Endothelial cell of umbilical vein (primary cell): ENCODE measurements at places on chromosomes 16 and 17. TPM values are rescaled to one million over a fixed set of nuclear protein-coding genes. Genes with fewer than 3 reads are reported as not detected.

Gene ARL16
- polyA plus RNA-seq, result 55.5 and 71.7 TPM in 2 replicates

Gene CACNG5
- not detected in 2 replicates for polyA plus RNA-seq

Gene CCDC200
- polyA plus RNA-seq, result not detected in 2 replicates

Gene KCNAB3
- polyA plus RNA-seq, result 1.3 and 2.1 TPM in 2 replicates

DNA sequence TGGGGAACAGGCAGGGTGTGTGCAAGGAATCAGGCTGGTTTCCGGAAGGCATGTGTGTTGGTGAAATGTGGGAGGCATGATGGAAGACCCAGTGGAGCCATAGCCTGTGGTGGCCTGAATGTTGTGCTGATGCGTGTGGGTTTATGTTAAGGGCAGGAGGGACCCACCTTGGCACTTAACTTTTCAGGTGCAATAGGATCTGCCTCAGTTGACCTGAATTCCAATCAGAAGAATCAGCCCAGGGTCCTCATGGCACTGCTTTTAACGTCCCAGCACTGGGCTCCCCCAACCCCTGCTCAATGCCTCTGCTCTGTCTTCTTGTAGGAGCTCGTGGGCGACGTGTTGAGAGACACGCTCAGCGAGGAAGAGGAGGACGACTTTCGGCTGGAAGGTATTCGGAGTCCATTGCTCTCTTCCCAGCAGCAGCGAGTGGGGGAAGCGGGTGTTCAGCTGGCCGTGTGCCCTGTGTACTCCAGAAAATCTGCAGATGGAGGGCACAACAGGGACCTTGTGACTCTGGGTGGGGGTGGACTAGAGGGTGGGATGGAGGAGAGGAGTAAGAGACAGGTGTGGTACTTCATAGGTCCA, 59.9 kb downstream of the NKD1 start:
- H3K4me1 ChIP-seq, result peaks cover 12% of the 10 kb centered on the region
- no peak overlapping the region for H3K27ac ChIP-seq

- no peaks in the 10 kb centered on the region for H3K27me3 ChIP-seq
- DNase-seq, result no peak
- no peaks in the 10 kb centered on the region for H3K36me3 ChIP-seq
- H3K4me3 ChIP-seq, result no peak overlapping the region
- H3K27ac ChIP-seq, result no peak overlapping the region
Observed at GRCh38 chr17:13575922-13576419, 25.8 kb downstream of the HS3ST3A1 start.

DNA sequence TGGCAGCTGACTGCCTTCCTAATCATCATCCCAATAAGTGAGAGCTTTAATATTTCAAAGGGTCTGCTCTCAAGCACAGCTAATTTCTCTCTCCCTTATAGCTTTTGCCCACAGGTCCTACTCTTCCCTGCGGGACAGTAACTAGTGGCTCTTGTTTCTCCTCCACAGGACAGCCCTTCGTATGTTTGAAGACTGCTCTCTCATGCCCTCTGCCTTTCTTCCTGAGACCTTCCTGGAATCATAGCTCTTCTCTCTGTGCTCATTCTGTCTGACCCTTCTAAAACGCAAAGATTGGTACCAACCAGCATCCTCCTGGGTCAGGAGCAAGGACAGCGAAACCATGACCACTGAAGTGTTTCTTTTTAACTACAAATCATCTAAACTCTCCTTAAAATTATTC, 168.9 kb downstream of the GRIN2A start:
- no peaks in the 10 kb centered on the region for H3K27me3 ChIP-seq
- H3K36me3 ChIP-seq, result no peaks in the 10 kb centered on the region
- H3K4me3 ChIP-seq, result no peak overlapping the region
- H3K4me1 ChIP-seq, result no peaks in the 10 kb centered on the region
- H3K27ac ChIP-seq, result no peak overlapping the region

DNA sequence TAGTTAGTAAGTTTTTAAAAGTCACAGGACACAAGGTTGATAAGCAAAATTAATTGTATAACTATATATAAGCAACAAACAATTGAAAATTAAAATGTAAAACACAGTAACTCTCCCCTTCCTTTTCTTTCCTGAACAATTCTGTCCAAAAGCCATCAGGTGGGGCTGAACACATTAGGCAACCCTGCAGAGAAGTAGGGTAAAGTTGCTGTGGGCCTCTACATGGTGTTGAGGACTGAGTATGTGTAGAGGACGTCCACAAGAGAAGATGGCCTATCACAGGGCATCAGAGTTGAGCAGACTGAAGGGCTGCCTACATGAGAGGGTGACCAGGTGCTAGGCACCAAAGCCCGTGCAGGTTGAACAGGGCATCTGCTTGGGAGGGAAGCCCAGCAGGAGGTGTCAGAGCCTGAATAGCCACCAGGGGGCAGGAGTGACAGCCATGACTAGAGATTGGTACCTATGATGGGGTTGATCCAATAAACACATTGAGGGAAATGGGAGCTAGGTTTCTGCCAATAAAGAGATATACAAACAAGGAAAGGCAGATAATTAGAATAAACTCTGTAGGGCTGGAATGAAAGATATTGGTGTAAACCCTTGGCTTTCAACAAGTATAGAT, 415.1 kb downstream of the NPIPA8 start:
- no peak for DNase-seq
- no peak overlapping the region for H3K4me3 ChIP-seq
- H3K27me3 ChIP-seq, result no peaks in the 10 kb centered on the region
- H3K36me3 ChIP-seq, result no peaks in the 10 kb centered on the region

GRCh38 chr16:51271156-51271701, 120.2 kb upstream of the SALL1 start:
- no peaks in the 10 kb centered on the region for H3K4me1 ChIP-seq
- H3K4me3 ChIP-seq, result no peak overlapping the region
- H3K27ac ChIP-seq, result no peak overlapping the region
- no peaks in the 10 kb centered on the region for H3K27me3 ChIP-seq
- H3K36me3 ChIP-seq, result no peaks in the 10 kb centered on the region

GRCh38 chr16:11658896-11659708, 9.2 kb upstream of the SNN start:
- H3K4me1 ChIP-seq, result no peaks in the 10 kb centered on the region
- H3K27ac ChIP-seq, result no peak overlapping the region
- DNase-seq, result no peak
- no peaks in the 10 kb centered on the region for H3K36me3 ChIP-seq
- H3K4me3 ChIP-seq, result no peak overlapping the region
- H3K27me3 ChIP-seq, result no peaks in the 10 kb centered on the region

DNA sequence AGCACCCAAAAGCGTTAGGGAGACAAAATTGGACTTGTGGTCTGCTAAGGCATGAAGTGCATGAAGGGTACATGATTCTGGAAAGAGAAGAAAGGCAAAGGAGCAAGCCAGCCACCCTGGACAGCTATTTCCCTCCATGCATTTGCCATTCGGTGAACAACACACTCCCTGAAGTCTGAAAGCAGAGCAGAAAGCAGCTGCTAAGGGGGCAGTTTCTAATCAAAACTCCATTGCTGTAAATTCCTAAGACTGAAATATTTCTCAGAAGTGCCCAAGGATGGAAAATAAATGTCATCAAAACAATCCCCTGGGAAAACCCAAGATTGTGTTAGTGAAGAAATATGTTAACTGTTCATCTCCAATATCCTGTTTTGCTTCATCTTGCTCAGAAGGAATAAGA, 44.3 kb downstream of the PMP22 start:
- no peaks in the 10 kb centered on the region for H3K36me3 ChIP-seq
- H3K4me1 ChIP-seq, result no peaks in the 10 kb centered on the region
- no peak overlapping the region for H3K4me3 ChIP-seq
- no peak for DNase-seq

- H3K27ac ChIP-seq, result no peak overlapping the region
- H3K36me3 ChIP-seq, result peaks cover 28% of the 10 kb centered on the region
- H3K4me1 ChIP-seq, result no peaks in the 10 kb centered on the region
- no peaks in the 10 kb centered on the region for H3K27me3 ChIP-seq
- no peak overlapping the region for H3K4me3 ChIP-seq
Observed at GRCh38 chr16:28985211-28986041, 574 bp downstream of the LAT start.

DNA sequence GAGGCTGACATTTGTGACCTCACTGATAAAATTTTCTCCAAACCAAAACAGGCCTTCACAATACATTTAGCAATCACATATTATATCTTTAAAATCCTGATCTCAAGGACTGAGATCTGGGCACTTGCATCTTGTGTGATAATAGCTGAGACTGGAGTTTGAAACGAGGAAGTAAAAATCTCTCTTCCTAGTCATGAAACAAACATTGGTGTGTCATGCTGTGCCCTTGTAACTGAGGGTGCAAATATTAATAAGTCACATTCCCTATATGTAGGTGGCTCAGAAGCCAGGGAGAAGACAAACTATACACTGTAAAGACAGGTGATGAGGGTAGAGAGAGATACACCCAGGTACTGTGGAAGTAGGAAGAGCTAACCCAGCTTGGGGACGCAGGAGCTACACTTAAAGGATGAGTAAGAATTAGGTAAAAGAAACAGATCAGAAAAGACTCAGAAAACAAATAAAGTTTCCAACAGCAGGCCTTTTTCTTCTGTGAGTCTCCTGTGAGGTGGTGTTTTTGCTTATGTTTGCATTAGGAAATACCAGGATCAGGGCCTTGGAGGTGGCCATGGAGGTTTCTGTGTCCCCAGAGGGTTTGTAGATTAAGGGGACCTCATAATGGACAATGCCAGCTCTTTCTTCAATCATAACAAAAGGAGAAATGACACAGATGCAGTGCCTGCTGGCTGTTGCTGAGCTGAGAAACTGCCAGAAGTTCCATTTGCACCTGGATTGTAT, 335.7 kb downstream of the GRIN2A start:
- no peak overlapping the region for H3K4me3 ChIP-seq
- H3K36me3 ChIP-seq, result no peaks in the 10 kb centered on the region
- H3K4me1 ChIP-seq, result peaks cover 26% of the 10 kb centered on the region
- H3K27ac ChIP-seq, result peak overlapping the region; percentile 48
- H3K27me3 ChIP-seq, result no peaks in the 10 kb centered on the region

- peaks cover 18% of the 10 kb centered on the region for H3K36me3 ChIP-seq
- DNase-seq, result no peak
- H3K27me3 ChIP-seq, result no peaks in the 10 kb centered on the region
- H3K4me3 ChIP-seq, result no peak overlapping the region
Observed at GRCh38 chr16:16084874-16085273, 135.5 kb downstream of the ABCC1 start.

GRCh38 chr17:79547586-79547985, 63.3 kb downstream of the RBFOX3 start:
- H3K27me3 ChIP-seq, result no peaks in the 10 kb centered on the region
- no peaks in the 10 kb centered on the region for H3K4me1 ChIP-seq
- no peak overlapping the region for H3K27ac ChIP-seq
- DNase-seq, result no peak
- H3K36me3 ChIP-seq, result no peaks in the 10 kb centered on the region
- no peak overlapping the region for H3K4me3 ChIP-seq

GRCh38 chr16:77290451-77291115, 91.4 kb downstream of the SYCE1L start:
- H3K4me3 ChIP-seq, result no peak overlapping the region
- peak overlapping the region; percentile 7 for H3K27ac ChIP-seq
- no peaks in the 10 kb centered on the region for H3K27me3 ChIP-seq
- H3K36me3 ChIP-seq, result peaks cover 16% of the 10 kb centered on the region
- no peak for DNase-seq

GRCh38 chr17:48928876-48929811, 15.5 kb downstream of the SNF8 start:
- no peak overlapping the region for H3K4me3 ChIP-seq
- no peaks in the 10 kb centered on the region for H3K27me3 ChIP-seq
- no peak for DNase-seq
- no peak overlapping the region for H3K27ac ChIP-seq
